ENCODE measurements at places on chromosomes 3 and 15.

GRCh38 chr15:49817100-49817499 lies 196.3 kb downstream of the DTWD1 start:
- DNase-seq: no peak

- DNase-seq: no peak
Measured at GRCh38 chr15:87118435-87118834, 1038.8 kb downstream of the AGBL1 start.

GRCh38 chr15:52785672-52786406 lies 4.3 kb downstream of the ONECUT1 start:
- no peak for DNase-seq

- no peak for DNase-seq
Measured at GRCh38 chr3:111582120-111582474, 13.0 kb downstream of the ZBED2 start.

- DNase-seq: no peak
Measured at GRCh38 chr3:135559802-135560201, 405.7 kb upstream of the PPP2R3A start.

GRCh38 chr15:68499620-68500312 lies 67.8 kb upstream of the ITGA11 start:
- no peak for DNase-seq

DNA sequence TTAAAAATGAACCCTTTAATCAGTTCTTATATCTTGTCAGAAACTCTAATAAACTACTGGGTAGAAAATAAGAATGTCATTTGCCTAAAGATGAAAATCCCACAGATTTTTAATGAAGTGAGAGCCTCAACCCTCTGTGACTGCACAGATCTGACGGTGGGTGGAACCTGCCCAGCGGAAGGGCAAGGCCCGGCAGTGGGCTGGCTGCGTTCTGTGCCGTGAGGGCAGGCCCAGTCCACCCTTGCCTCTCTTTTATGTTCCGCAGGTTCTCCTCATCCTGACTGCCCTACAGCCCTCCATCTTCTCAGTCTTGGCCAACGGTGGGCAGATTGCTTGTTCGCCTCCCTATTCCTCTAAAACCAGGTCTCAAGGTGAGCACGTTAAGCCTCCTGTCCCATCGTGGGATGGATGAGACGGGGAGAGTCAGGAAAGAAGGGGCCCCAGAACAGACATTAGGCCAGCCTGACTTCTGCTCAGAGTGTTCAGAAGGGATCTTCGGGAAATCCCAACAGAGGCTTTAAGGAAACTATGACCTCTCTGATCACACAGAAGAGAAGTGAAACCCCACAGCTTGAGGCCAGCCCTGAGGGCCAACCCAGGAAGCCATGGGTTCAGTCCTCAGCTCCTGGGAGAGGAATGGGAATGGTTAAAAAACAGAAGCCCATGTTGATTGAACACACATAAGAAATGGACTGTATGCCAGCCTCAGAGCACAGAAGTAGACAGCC lies 16.0 kb downstream of the SLC51A start:
- peak; percentile 69 for DNase-seq

DNA sequence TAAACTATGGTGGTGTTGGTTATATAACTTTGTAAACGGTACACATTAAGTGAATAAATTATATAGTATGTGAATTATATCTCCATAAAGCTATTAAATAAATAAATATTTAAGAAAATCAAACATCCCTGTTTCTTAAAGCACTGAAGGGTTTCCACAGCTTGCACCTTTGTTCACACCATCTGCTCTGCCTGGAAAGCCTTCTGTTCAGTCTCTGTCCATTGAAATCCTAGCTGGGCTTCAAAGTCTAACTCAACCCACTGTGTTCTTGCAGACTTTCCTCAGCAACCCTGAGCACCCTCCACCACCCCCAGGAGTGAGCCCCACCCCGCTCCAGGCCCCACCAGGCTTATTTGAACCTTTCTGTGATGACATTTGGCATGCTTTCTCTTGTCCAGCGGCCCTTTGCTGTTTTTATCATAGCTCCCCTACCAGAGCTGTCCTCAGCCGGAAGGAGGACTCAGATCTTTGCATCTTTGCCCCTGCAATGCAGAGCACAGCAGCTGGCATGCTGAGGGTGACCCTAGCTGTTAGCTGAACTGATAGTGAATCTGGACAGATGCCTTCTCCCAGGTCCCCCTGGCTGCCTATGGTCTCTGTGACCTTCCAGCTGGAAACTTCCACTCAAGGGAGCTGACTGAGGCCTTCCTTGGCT lies 105.2 kb downstream of the DAPK2 start:
- DNase-seq: no peak

DNA sequence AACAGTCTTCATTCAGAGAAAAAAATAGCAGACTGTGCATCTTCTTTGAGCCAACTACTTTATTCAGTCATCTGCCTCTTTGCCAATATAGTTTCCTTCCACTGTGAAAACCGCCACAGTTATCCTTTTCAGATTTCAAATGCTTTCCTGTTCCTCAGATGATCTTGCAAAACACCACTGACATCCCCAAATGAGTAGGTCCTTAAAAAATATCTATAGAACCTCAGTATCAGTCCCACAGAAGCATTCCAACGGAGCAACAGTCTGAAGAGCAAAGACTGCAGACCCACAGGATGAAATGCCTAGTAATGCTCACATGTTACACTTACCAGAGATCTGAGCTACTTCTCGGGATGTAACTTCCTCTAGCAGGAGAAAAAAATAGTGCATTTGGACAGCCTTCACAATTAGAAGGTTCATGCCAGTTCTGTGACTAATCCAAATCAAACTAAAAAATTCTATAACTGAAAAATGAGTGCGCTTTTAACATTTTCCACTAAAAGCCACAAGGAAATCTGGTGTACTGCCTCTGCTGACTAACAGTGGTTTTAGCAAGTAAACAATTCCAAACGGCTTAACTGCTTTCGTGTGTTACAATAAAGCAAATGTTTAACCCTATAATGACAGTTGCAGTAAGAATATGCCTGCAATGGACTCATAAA lies at the start of gene ANKRD28:
ANKRD28 (minus strand) TSS at position 338 of the 662 bp plus-strand sequence. CDS start 1,458 bp downstream, outside the sequence.
- DNase-seq: no peak

GRCh38 chr3:11514191-11514821 lies 129.4 kb downstream of the VGLL4 start:
- DNase-seq: no peak

- DNase-seq: no peak
Measured at GRCh38 chr15:101613130-101614000, 38.8 kb downstream of the TM2D3 start.

GRCh38 chr3:107370907-107371306 lies 6.3 kb upstream of the CCDC54 start:
- no peak for DNase-seq

DNA sequence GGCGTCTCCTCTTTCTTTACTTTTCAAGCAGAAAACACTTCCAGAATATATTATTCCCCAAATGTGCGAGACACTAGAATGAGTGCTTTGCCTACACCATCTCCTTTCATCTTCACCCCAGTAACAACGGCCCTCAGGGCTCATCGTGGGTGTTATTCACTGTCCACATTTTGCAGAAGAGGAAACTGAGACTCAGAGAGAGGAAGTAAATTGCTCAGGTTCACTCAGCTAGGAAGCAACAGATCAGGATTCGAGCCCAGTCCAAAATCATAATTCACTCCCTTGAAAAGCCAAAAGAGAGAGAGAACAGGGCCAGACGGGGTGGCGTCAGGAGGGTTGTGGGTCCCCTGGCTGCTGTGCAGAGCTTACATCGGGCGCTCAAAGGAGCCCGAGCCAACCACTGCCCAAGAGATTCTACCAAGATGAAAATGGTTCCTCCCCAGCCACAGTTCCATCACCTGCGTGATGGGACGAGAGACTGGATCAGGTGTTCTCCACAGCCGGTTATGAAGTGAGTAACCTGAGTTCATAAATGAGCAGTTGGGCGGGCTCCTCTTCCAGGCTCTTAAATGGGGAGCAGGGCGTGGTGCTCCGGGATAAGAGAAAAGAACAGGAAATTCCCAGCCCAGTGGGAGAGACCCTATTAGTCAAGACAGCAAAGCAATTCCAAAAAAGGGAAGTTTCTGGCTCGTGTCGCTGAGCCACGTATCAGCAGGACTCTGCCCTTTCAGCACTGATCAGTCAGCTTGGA lies 48.6 kb upstream of the FLNB start:
- DNase-seq: no peak
